ENCODE measurements at places on chromosomes 2 and 18.

- DNase-seq = no peak
These were observed 28.8 kb downstream of the TANC1 start for GRCh38 chr2:158997037-158997790.

GRCh38 chr2:124959581-124959980 lies 934.5 kb downstream of the CNTNAP5 start:
- DNase-seq = no peak

- peak; percentile 61 for DNase-seq
These were observed 9.7 kb downstream of the SNED1 start for GRCh38 chr2:241007880-241008710.

- peak; percentile 20 for DNase-seq
These were observed 147.8 kb upstream of the FHL2 start for GRCh38 chr2:105546628-105546974.

GRCh38 chr2:158359846-158360245 lies 96.7 kb downstream of the CCDC148 start:
- no peak for DNase-seq

DNA sequence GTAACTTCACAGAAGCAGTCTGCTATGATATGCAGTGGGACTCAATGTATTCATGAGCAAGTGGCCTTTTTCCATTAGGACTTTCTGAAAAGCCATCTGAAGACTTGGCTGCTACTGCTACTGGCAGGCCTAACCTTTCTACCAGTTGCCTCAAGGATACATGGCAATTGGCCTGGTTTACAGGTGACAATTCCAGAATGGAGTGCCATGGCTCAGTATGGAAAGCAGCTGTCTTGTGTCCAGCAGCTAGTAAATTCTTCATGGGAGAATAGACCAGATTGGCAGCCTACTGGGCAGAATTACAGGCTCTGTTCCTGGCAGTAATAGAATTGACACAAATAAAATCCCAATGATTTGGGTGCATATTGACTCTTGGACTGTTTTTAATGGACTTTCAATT lies 12.6 kb upstream of the TMX3 start:
- DNase-seq = no peak

DNA sequence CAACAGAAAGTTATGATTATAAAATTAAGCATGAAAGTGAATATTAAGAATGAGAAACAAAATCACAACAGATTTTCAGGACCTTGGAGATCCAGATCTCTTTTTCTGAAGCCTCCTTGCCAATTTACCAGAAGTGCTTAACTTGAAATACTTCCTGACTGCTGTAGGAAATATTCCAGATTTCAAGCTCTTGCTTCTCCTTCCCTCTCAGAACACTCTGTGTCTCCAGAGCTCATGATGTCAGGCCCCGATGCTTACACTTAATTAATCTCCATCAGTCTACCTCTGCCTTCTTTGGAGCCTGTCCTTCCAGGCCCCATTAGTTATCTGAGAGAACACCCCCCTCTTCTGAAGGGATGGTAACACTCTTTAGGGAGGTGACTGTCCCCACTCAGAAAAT lies 20.7 kb upstream of the NT5C1B start:
- no peak for DNase-seq

DNA sequence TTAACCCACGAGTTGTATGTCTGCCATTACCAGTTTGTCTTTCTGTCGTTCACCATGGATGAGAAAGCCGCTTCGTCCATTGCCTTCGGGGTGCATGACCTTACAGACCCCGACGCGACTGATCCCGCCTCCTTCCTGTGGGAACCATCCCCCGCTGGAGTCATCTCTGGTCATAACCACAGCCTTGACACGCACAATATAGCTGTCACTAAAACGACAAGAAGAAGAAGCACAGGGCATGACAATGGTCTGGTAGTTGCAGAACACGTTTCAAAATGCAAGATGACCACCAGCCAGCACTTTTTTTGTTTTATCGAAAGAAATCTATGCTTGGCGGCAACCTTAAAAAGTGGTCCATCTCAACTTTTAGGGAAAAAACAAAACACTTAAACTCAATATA lies 87.7 kb downstream of the SPRED2 start:
- no peak for DNase-seq

- peak; percentile 47 for DNase-seq
These were observed 11.1 kb upstream of the BIN1 start for GRCh38 chr2:127118038-127118437.

- DNase-seq = no peak
These were observed 2.4 kb upstream of the PRKD3 start for GRCh38 chr2:37326866-37327634.

DNA sequence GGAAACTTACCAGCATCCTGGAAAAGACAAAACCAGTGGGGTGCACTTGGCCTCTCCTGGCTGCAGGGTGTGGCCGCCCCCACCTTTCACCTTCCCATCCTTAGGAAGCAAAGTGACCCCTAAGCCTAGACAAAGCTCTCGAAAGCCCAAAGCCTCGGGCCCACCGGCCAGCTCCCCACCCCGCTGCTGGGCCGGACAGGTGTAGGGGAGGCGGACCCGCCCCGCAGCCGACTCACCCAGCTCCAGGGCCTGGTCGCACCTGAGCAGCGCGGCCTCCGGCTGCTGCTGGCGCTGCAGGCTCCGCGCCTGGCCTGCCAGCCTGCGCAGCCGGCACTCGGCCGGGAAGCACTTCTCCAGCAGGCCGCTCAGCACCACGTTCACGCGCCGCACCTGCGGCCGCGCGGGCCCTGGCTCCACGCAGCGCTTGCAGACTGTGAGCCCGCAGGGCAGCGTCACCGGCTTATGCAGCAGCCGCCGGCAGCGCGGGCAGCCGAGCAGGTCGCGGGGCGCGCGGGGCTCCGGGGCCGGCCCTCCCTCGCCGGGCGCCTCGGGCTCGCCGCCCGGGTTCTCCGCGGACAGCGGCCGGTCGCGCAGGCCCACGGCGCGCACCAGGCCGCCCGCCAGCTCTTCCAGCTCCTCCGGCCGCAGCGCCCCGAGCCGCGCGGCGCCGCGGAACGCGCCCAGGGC lies 979 bp downstream of the LONRF2 start:
- DNase-seq = peak; percentile 76

DNA sequence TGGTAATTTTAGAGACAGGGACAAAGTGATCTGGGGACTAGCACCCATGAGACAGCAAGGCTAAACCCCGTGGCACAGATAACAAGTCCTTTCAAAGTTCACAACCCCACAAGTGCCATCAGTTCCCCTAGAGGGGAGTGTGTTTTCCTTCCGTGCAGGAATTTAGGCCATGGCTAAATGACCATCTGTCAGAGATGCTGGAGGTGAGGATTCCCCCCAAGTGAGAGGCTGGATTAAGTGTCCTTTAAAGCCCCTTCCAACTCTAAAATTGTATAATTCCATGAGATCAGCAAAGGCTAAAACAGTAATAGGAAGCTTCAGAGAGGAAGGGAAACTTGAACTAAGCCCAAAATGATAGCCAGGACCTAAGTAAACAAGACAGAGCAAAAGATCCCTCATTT lies 8.7 kb downstream of the FEZ2 start:
- DNase-seq = no peak

GRCh38 chr2:167862296-167862695 lies 385.1 kb downstream of the STK39 start:
- DNase-seq = no peak

- DNase-seq = no peak
These were observed 17.2 kb upstream of the KLF7 start for GRCh38 chr2:207182911-207183310.

- DNase-seq = no peak
These were observed 21.3 kb upstream of the SLC3A1 start for GRCh38 chr2:44254023-44254422.

GRCh38 chr2:167342769-167343168 lies 454.5 kb downstream of the XIRP2 start:
- DNase-seq = no peak

DNA sequence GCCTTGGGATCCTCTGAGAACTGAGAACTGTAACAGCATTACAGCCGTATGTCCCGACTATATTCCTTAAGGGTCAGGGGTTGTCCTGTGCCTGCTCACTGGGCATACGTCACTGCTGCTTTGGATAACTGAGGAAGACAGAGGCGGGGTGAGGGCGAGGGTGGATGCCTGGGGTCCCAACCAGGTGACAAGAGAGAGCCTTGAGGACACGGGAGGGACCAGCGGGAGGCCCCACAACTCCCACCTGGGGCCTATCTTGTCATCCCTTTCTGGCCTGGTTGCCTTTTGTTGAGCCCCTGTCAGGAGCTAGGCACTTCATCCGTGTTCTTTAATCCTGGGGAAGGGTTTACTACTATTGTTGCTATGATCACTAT lies 28.8 kb downstream of the INPP5D start:
- no peak for DNase-seq

GRCh38 chr18:41034413-41034812 lies 920.6 kb upstream of the PIK3C3 start:
- no peak for DNase-seq

DNA sequence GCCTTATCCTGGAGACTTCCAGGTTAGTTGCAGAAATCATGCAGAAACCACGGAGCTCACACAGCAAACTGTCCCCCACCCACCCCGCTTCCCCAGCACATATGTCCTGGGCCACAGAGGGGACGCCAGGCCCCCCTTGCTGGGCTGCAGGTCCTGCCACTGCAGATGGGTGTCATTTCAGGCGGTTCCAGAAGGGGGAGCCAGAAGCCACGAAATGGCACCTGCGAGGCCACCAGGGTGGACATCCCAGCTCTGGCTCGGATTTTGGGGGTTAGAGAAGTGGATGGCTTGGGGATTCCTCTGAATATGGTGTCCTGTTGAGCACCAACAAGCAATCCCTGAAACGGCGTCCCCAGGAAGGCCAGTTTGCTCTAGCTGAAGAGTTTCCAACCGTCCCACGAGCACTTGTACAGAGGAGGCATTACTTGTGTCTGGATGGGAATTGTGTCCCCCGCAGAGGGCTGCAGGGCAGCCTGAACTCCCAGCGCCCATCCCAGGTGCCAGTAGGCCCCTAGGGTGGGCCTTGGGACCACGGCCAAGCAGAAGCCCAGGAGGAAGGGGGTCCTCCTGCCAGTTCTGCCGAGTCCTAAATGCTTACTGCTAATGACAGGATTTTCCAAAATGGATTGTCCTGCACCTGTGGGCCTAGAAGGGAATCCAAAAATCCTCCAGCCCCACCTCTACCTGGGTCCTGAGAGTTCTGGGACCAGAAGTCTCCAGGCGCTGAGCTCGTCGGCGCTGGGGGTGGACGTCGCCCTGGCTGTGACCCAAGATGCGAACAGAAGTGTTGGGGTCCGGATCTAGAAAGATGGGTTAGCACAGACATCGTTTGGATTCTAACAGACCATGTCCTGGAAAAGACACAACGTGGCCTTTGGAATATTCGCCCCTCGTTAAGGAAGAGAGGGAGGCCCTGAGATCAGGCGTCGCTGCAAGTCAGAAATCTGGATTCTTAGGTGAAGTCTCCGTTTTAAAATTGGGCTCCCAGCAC lies 14.6 kb upstream of the NFATC1 start:
- DNase-seq = no peak

DNA sequence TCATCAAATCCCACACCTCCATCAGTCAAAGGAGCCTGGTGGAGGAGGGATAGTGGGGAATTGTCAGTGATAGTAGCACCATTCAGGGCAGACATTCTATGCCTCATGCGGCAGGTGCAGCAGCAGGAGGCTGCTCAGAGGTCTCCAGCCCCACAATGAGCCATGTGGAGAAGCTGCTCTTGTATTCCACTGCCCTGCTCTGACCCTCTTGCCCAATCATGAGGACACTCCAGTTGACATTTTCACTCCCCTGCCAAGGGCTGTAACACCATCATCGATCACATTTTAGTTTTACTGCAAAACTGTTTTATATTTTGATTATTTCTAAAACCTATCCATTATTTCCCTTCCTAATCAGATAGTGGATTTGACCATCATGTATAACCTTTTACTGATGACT lies 487.6 kb upstream of the KLHL29 start:
- no peak for DNase-seq

DNA sequence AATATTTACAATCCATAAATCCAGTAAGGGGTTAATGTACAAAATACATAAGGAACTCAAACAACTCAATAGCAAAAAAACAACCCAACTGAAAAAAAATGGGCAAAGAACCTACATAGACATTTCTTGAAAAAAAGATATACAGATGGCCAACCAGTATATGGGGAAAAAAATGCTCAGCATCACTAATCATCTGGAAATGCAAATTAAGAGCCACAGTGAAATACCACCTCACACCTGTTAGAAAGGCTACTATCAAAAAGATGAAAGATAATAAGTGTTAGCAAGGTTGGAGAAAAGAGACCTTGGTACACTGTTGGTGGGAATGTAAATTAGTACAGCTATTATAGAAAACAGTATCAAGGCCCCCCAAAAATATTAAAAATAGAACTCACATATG lies 14.6 kb downstream of the AP1S3 start:
- no peak for DNase-seq

DNA sequence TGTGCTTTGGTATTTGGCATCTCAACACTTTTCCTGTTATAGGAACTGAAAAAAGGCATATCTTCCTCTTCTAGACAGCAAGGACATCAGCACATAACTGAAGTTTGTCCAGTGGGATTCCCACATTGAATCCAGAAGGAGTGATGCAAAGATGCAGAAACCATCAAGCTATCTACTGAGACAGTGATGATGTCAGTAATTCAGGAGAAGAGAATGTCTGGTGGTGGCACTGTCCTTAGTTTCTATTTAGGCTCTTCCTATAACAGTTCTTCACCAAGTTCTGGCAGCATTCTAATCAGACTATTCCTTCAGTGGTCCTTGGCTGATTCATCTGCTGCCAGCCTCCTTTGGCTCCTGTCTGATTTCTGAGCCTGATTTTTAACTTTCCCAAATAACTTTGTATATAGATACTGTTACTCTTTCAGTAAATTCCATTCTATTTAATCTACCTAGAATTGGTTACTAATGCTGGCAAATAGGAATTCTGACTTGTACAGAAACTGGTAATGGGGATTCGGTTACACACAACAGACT lies 56.6 kb upstream of the AGPS start:
- no peak for DNase-seq

- no peak for DNase-seq
These were observed 30.7 kb downstream of the FBXO15 start for GRCh38 chr18:74116633-74117554.

GRCh38 chr18:48404716-48405507 lies 4.3 kb downstream of the ZBTB7C start:
- DNase-seq = no peak

DNA sequence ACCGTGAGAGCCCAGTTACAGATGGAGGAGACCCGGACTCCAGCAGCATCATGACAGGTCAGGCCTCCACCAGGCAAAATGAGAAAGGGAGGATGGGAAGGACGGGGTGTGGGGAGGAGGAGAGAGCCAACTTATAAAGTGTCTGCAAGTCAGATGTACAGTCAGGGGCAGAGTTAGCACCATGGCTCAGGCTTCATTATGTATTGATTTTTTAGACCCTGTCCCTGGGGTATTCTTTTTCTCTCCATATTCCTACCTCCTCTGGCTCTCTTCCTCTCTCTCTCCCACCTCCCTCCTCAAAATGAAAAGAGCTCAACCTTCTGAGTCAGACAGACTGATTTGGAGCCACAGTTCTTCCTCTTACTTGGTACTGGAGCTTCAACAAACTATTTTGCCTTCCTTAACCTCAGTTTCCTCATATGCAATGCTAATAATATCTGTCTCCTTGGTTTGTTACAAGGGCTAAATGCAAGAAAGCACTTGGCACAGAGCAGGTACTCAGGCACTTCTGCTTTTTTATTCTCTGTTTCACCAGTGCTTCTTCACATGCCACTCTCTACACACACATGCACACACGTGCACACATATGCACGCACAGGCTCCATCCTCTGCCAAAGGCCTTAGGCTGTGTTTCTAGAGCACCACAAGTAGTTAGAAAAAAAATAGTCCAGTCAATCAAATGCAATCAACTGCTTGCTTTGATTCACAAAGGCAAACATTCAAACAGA lies 92.3 kb upstream of the PKDCC start:
- DNase-seq = no peak

- DNase-seq = no peak
These were observed 42.4 kb upstream of the NABP1 start for GRCh38 chr2:191635333-191636234.

- no peak for DNase-seq
These were observed 123.7 kb downstream of the TNS1 start for GRCh38 chr2:217878915-217879590.
